ENCODE measurements at places on chromosomes 3 and 15. TPM values are rescaled to one million over a fixed set of nuclear protein-coding genes. Genes with fewer than 3 reads are reported as not detected.

Gene POLR2M
- polyA plus RNA-seq: 85.4 TPM

Gene DAPK2
- polyA plus RNA-seq: 4.2 TPM

Gene RGMA
- 8.0 TPM for polyA plus RNA-seq

Gene CHRFAM7A
- 6.3 TPM for polyA plus RNA-seq

All from left renal cortex interstitium (tissue), 4 donors.